ENCODE measurements at places on chromosomes 12 and 14.

- DNase-seq = no peak
Measured at GRCh38 chr14:41605550-41606281, 960 bp upstream of the LRFN5 start.

DNA sequence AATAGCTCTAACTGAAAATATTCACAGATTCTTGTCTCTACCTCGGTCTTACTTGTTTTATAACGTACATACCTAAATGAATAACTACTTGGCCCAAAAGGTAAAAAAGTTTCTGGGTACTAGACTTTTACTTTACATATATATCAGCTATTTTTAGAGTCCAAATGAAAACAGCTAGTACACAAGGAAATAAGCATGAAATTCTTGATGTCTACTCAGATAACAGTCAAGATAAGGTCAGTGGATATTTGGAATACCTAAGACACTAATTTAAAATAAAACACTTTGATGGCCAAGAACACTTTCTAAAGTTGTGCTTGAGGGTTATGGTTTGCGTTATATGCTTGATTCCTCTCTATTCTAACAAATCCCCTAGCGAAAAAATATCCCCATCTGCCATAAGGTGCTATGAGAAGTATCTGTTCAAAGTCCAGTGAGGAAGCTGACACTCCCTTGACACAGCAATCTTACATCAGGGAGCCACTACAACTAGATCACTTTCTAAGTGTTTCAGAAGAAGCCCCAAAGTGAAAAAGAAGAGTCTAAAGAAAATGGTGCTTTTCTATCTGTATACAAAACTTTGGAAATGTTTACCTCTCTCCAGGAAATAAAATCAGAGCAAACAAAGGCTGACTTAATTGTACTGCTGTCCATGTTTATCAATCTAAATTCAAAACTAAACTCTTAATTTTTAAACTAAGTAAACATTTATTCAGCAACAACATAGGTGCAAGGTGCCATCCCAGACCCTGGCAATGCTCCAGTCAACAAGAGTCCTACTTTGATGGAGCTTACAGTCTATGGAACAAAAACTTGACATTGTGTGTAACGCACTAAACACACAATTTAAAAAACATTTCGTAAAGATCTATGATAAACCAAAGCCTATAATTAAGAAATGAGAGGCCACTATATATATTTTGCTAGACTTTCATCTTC, 11.7 kb downstream of the PTPN21 start:
- DNase-seq = no peak

DNA sequence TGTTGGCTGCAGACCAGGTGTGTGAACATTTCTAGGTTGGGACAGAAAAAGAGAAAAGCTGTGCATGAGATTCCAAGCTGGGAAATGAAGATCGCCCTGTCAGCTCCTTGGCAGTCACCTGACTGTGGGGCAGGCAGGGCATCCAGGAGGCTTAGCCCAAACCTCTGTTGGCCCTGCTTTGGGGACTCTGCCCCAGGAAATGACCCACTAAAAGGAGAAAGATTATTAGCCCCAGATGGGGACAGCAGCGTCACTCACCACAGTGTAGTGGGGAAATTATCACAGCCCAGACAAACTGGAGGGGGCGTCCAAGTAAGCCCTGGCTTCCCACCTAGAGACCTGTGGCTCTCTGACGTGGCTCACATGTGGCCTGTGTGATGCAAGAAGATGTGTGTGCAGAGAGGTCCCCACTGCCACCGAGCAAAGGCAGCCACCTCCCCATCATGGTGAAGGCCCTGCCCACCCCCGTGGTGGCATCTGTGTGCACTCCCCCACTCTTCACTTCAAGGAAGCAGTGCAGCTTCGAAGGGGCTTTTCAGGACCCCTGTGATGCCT, 39.1 kb downstream of the DIO3 start:
- DNase-seq = no peak

GRCh38 chr14:99426813-99427346, 53.8 kb downstream of the SETD3 start:
- no peak for DNase-seq

- DNase-seq = no peak
Measured at GRCh38 chr12:51333536-51333935, 9.6 kb upstream of the BIN2 start.

All from A549 (cell line).